ENCODE measurements at places on chromosomes 3 and 15. TPM values are rescaled to one million over a fixed set of nuclear protein-coding genes. Genes with fewer than 3 reads are reported as not detected.

Gene RGMA
- not detected for total RNA-seq

Gene CELSR3
- total RNA-seq: 7.0 TPM

Gene CELF6
- total RNA-seq: 4.6 TPM

Gene IGDCC3
- total RNA-seq: not detected

DNA sequence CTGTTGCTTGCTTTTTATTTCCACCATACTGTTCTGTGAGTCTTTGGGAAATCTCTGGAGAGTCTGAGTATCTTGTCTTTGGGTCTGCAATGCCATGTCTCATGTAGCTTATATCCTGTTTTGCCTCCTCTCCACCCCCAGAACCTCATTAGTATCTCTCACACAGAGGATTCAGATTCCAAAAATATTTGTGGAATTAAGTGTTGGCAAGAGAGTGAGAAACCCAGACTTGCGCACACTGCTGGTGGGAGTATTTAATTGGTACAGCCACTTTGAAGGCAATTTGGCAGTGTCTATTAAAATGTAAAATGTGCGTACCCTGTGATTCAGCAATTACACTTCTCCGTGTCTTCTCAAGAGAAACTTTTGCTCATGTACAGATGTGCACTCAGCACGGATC lies 68.6 kb downstream of the ZNF621 start:
- no peak for DNase-seq

DNA sequence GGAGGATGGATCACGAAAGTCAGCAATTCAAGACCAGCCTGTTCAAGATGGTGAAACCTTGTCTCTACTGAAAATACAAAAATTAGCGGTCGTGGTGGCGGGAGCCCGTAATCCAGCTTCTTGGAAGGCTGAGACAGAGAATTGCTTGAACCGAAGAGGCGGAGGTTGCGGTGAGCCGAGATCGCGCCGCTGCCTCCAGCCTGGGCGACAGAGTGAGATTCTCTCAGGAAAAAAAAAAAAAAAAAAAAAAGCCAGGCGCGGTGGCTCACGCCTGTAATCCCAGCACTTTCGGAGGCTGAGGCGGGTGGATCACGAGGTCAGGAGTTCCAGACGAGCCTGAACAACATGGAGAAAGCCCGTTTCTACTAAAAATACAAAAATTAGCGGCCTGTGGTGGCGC lies 5.0 kb downstream of the EAF2 start:
- no peak for DNase-seq

- peak; percentile 50 for DNase-seq
Observed at GRCh38 chr3:15361494-15362214, 29.3 kb upstream of the SH3BP5 start.

GRCh38 chr3:47380026-47380600 lies 708 bp upstream of the PTPN23 start:
- no peak for DNase-seq

GRCh38 chr3:171282041-171282440 lies 178.2 kb downstream of the TNIK start:
- no peak for DNase-seq

- no peak for DNase-seq
Observed at GRCh38 chr3:9862391-9863057, 17.5 kb downstream of the CIDEC start.

Measured in Karpas-422 (cell line).